ENCODE measurements at places on chromosomes 12 and 14.

GRCh38 chr12:4251967-4252366 lies 21.6 kb upstream of the CCND2 start:
- DNase-seq = no peak

GRCh38 chr14:30550335-30550734 lies 8.6 kb upstream of the G2E3 start:
- DNase-seq = no peak

DNA sequence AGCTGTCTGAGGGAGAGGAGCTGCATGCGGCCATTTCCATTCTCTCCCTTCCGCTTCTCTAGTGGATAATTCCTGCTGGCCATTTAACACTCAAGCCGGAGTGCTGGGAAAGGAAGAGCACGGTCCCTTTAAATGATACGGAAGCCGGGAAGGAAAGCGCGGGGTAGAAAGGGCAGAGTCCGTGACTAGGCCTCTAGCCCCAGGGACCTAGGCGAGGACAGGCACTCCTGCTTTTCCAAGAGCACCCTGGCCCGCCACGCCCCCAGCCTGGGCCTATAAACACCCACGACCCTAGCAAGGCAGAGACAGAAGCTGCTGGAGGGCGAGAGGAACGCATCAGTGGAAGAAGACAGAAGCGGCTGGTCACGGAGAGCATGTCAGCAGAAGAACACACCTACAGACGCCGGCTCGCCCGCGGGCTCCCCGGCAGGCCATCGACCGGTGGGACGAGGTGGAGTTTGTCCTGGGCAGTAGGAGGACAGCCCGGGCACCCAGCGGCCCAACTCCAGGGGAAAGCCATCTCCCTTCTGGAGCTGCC lies 1206.6 kb upstream of the TMEM132C start:
- no peak for DNase-seq

DNA sequence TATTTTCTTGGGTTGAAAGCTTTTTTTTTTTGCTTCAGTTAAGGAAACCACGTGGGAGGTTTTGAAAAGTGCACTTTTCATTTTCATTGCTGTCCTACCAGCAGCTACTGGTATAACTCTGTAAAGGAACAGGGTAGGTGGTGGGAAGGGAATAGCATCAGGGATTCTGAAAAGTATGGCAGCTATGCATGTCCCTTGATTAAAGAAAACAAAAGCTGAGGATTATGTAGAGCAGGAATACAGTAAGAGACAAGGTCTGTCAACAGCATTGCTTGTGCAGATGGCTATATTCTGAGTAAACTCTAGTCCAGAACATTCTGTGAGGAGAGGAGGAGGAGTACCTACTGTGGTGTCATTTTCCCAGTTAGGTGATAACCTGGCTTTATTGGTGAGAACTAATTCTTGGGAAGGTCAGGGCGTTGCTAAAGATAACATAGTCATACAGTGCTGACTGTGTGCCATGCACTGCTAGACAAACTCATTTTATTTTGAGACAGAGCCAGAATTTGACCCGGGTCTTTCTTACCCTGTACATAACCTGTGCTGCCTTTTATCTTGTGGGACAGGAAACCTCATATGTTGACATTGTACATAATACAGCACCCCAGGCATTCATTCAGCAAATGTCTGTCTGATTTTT lies 80.3 kb upstream of the TRAF3 start:
- DNase-seq = no peak

GRCh38 chr14:89892953-89893352 lies 61.6 kb downstream of the EFCAB11 start:
- DNase-seq = no peak

- DNase-seq = no peak
Observed at GRCh38 chr12:25262389-25263074, 11.8 kb upstream of the KRAS start.

DNA sequence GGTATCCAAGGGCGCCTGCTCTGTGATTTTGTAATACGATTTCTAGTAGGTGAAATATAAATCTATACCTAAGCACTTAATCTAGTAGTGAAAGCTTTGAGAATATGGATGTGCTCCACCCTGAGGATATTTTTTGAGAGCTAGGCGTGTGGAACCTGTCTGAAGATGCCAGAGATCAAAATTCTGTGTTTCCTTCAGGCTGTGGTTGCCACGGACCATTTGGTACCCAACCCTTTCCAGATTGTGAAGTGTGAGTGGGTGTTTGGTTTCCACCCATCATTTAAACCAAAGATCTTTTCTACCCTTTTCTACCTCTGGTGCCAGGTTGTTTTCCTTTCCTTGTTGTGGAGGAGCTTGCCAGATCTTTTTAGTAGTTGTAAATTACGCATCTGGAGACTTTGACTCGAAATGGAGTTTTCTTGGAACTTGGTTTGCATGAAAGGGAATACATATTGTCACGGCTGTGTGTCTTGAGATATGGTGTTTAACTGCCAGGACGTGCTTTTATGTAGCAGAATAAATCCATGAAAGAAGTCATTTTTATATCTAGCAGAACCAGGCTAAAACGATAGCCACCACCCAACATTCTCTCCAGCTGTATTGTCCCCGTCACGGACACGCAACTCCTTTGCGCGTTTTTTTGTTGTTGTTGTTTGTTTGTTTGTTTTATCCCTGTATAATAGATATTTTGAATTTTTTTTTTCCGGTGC lies 2.2 kb downstream of the LRFN5 start:
- no peak for DNase-seq

GRCh38 chr12:52633383-52633782 lies 15.0 kb upstream of the KRT73 start:
- DNase-seq = no peak

DNA sequence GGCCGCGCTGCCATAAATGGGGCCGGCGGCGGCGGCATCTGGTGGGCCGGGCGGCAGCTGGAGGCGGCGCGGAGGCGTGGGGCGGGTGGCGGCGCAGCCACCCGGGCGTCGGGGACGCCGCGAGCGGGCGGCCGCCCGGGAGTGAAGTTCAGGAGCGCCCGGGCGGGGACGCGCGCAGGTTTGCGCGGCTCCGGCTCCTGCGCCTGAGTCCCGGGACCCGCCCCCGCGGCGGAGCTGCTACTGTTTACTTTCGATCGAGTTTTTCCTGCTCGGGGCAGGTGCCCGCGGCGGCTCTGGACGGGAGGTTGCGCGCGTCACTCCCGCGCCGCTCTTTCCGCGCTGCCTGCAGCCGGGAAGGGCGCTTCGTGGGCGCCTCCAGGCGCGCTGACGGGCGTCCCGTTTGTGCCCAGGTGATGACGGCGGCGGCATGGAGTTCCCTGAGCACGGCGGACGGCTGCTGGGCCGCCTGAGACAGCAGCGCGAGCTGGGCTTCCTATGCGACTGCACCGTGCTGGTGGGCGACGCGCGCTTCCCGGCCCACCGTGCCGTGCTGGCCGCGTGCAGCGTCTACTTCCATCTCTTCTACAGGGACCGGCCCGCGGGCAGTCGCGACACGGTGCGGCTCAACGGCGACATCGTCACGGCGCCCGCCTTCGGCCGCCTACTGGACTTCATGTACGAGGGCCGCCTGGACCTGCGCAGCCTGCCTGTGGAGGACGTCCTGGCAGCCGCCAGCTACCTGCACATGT lies at the start of gene ZBTB42:
Gene ZBTB42, plus strand, starts transcription at position 331 of the 749 bp plus-strand sequence. Its CDS starts 97 bp downstream, at position 428.
- no peak for DNase-seq

DNA sequence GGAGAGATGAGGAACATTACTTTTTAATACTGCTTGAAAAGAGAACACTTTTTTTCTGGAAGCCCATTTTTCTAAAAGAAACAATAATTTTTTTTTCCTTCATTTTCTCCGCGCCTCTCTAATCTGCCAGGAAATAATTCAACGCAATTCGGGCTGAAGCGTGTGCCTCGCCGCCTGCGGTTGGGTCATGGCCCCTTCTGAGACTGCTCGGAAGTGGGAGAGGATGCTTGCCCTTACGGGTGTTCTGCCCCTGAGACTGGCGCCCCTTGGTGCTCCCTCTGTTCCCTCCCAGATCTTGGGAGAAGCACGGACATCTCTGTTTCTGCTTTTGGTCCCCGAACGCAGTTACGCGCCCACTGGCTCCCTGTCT lies 332 bp upstream of the TBC1D30 start:
- no peak for DNase-seq

GRCh38 chr12:67981287-67982162 lies 7.7 kb upstream of the IFNG-AS1 start:
- DNase-seq = no peak

DNA sequence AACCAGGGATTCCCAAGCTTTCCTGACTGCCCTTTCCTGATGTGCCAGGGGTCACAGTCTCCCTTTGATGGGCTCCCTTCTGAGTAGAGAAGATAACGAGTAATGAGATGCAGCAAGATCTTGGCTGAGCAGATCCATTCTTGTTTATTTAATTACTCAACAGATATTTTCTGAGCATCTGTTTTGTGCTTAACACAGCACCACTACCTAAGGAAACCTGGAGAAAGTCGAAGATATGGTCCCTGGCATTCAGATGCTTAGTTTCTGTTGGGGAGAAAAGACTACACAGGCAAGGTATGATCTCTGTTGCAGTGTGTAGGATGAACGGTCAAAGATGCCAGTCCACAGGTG lies 3.9 kb downstream of the AJUBA start:
- DNase-seq = no peak

DNA sequence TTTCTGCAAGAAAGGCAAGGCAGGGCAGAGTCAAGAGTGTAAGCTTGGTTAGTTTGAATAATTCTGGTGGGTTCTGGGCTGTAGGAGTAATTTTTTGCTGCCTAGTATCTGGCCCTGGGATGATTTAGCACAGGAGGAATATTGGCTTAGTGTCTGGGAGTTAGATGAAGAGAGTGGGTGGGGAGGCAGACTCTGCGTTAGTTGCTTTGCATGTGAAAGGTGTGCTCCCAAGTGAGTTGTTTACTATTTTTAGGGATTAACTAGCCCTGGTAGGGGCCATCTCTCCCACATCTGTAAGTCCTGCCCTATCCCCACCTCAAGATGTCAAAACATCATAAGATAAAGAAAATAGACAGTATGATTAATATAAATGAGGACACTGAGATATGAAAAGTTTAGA lies 249.7 kb downstream of the LRIG3 start:
- no peak for DNase-seq

DNA sequence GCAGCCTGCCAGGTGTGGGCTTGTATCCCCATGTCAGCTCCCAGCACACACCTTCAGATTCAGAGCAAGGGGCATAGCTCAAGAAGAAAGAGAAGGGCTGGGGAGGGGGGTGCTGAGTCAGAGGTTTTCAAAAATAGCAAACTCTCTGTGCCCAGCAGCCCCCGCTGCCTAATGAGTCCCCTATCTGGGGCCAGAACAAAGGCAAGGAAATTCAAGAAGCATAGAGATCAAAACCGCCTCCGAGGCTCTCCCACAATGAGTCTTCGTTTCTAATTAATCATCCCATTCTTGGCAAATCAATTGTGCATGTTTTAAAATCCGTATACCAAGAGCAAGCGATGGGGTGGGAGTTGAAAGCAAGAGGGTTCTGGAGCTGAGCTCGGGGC lies 19.5 kb upstream of the CMKLR1 start:
- DNase-seq = no peak

- DNase-seq = no peak
Observed at GRCh38 chr12:131362291-131363211, 348.3 kb upstream of the SFSWAP start.

DNA sequence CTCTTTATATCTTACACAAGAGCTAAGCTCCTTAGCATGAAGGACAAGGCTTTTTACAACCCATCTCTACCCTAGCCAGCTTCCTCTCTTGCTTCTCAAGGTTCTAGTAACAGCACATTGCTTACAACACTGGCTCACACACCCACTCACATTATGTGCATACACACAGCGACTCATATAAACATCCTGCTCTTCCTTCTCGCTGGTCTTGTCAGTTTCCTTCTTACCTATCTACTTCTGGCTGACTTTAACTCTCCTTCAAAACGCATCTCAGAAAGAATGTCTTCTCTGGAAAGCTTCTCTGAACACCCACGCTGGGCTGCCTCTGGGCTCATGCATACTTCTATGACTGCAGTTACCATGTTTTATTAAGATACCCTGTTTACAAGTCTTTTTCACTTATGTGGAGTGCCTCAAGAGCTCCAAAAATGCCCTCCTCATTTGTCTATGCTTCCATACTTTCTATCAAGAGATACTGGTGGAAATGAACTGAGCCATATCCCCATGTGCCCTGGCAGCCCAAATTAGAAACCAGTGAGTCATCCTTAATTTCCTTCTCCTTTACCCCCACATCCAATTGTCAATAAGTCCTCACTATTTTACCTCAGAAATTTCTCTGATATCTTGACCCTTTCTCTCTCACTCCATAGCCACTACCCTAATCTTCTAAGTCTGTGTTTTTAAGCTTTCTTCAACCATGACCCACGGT lies 126.9 kb upstream of the KRAS start:
- DNase-seq = no peak

- no peak for DNase-seq
Observed at GRCh38 chr14:92670160-92670559, 78.3 kb downstream of the LGMN start.

GRCh38 chr12:100687686-100688085 lies 106.9 kb upstream of the ANO4 start:
- DNase-seq = no peak

DNA sequence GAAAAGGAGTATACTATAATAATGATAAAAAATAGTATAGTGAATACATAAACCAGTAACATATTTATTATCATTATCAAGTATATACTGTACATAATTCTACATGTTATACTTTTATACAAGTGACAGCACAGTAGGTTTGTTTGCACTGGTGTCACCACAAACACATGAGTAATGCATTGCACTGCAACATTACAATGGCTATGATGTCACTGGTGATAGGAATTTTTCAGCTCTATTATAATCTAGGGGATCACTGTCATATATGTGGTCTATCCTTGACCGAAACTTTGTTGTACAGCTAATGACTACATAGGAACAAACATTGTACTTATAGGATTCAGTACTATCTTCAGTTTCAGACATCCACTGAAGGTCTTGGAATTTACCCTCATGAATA lies 165.8 kb upstream of the SYT1 start:
- DNase-seq = no peak

- DNase-seq = peak; percentile 90
Observed at GRCh38 chr12:1936406-1937320, 18.2 kb upstream of the CACNA2D4 start.

GRCh38 chr14:83826838-83827237 lies 1703.1 kb upstream of the FLRT2 start:
- DNase-seq = no peak

GRCh38 chr12:56998316-56998715 lies 8.0 kb downstream of the ZBTB39 start:
- DNase-seq = no peak

DNA sequence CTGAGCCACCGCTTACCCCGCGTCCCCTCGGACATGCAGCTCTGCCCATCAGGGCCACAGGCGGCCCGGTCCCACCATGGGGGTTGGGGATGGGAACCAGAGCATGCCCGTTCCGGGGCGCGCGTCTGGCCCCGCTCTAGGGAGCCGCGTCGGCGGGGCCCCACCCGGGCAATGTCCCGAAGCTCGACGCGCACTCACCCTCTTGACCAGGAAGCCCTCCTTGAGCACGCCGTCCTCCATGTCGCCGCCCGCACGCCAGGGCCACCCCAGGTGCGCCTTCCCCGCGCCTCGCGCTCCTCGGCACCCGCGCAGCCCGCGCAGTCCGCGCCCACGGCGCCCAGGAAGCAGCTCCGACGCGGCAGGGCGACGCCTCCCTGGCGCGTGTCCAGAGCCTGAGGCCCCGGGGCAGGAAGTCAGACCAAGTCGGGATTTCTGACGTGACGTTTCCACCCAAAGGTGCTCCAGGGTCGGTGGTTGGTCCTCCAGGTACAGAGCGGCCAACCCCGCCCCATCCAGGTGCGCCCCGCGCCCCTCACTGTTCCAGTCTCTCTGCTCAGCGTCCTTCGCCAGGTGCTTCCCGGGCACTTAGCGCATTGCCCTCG lies at the start of gene PLEK2:
Gene PLEK2, minus strand, starts transcription at position 346 of the 602 bp plus-strand sequence. Its CDS starts 106 bp downstream, at position 240.
- DNase-seq = no peak
